ENCODE measurements at places on chromosomes 5 and 9. TPM values are rescaled to one million over a fixed set of nuclear protein-coding genes. Genes with fewer than 3 reads are reported as not detected.

PTGS1 gene
- 2.2 TPM for total RNA-seq

DNA sequence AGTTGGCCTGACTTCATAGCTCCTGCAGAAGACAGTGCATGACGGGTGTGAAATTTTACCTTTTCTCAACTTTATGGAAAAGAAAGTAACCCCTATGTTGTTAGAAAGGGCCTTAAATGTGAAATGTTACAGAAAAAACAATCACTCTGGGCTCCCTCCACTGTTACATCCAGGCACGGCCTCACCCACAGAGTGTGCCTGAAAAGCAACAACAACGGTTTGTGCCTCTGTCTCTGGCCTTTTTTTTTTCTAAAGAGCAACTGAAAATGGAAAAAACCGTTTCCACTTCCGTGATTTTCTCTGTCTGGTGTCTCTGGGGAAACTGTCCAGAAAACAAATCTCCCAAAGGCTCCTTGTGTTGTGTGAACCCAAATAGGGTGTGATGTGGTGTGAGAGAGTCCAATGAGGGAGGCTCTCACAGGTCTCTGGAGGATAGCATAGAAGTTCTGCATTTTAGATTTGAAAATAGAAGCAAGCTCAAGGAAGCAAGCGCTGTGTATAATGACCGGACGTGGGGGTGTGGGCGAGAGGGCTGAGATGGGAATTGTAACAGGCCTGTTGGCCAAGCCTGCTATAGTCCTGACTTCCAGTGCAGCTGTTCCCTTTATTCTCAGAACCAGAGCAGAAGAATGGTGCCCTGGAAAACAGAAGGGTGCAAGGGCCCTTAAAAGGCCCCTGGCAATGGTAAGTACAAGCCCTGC lies 221.8 kb upstream of the TUT7 start:
- DNase-seq = peak; percentile 9

- no peak for DNase-seq
Observed at GRCh38 chr9:137832191-137832700, 45.3 kb upstream of the CACNA1B start.

- DNase-seq = peak; percentile 80
Observed at GRCh38 chr9:3478549-3478953, 47.2 kb downstream of the RFX3 start.

HTR1A gene
- total RNA-seq = not detected

DNA sequence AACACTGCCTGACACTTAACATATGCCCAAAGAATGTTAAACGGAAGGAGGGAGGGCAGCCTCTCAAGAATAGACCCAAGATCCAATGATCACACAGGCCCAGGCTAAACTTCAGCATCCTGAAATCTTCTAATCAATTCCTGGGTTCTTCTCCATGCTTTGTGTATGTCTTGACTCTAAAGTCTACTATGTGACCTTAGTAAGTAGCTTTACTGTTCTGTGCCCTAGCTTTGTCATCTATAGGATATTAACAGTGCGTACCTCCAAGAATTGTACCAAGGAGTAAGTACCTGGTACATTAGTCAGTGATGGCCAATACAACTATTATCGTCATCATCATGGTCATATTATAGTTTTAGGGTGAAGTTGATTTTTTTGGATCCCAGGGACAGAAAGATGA lies 96.6 kb downstream of the SGCD start:
- no peak for DNase-seq

- DNase-seq = no peak
Observed at GRCh38 chr9:20041697-20042081, 252.9 kb upstream of the SLC24A2 start.

PCDHB16 gene
- not detected for total RNA-seq

TMEFF1 gene
- 3.7 TPM for total RNA-seq

DNA sequence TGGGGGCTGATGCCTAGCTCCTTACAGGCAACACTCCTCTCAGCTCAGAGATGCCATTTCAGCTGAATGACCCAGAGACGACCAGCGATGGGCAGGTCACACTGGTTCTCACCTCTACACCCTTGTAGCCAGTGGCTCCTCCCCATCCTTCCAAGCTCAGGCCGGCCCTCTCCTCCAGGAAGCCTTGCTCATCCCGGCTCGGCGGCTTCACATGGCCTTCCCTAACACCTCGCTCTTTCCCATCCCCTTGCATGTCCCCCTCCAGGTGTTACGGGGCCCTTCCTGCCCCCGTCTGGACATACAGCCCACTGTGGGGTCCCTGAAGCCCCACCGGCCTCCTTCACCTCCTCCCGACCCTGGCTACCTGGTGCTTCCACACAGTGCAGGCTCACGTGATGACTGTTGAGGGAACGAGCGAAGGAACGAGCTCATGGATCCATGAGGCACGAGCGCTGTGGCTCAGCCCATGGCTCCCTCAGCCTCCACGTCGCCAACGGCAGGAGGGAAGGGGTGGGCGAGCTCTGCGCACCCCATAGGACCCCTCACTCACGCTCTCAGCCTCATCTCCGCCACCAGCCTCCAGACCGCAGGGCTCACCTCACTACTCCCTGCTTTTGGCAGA lies 45.7 kb downstream of the SARDH start:
- DNase-seq = no peak
